ENCODE measurements at places on chromosomes 12 and 14.

DNA sequence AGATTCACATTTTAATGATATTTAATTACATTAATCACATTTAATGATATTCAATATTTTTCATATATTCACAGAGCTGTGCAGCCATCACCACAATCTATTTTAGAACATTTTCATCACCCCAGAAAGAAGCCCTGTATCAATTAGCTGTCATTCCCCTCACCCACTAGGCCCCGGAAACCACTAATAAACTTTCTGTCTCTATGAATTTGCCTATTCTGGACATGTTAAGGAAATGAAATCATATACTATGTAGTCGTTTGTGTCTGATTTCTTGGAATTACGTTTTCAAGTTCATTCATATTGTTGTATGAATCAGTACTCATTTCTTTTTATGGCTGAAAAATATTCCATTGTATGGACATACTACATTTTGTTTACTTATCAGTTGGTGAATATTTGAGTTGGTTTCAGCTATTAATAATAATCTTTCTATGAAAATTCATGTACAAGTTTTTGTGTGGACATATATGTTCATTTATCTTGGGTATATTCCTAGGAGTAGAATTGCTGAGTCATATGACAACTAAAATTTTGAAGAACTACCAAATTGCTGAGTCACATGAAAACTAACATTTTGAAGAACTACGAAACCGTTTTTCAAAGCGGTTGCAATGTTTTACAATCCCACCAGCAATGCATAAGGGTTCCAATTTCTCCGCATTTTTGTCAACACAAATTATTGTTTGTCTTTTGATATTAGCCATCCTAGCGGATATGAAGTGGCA is 11.7 kb upstream of the OTOGL start:
- no peak for DNase-seq

DNA sequence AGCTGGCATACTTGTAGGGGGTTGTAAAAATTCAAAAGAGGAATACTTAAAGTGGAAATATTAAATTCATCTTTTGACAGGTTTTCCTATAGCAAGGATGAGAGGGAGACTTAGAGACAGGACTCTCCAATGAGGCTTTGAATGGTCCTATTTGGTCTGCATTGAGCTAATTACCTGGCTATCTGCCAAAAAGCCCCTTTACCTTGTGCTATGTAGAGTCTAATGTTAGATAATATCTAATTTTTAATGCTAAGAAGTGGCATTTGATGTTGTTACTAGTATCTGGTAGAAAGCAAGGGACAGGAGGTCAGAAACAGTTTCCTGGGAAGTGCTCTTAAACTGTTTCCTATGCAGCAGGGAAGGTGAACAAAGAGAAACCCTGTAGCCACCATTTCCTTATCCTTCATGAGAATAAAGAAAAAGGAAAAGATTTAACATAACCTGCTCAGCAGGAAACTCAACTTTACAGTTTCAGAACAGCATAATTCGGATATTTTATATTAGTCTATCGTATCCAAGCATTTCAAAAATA is 550.0 kb downstream of the SOX5 start:
- DNase-seq = no peak

- DNase-seq = no peak
Observed at GRCh38 chr14:99803803-99804202, 10.6 kb downstream of the EML1 start.

DNA sequence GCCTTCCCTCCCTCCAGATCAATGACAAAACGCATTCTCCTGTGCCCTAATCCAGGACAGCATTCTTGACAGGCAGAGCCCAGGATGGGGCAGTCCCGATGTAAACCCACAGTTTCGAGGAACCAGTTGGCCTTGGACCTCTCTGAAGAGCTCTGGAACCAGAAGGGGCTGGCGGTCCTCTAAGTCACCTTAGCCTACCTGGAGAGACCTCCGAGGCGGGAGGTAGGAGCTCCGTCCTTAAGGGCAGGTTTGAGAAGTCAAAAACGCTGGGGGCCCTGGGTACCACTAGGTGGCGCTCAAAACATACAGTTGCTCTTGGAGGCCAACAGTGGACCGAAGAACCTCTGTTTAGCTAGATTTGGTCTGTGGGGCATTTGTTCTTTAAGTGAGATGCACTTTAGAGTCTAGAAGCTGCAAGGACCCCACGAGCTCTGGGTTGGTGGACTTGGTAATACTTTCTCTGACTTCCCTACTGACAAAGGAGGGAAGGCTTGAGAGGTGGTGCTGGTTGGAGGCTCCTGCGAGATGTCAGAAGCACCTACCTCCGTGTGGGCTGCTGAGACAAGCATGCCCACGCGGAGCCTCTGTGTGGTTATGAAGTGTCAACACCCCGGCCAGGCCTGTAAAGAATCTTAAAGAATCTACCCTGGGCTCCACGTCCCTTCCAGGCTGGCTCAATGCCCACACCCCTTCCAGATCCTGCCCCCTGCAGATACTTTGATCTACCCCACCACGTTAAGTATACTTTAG is 74.8 kb upstream of the CHST11 start:
- DNase-seq = peak; percentile 90

GRCh38 chr12:46357438-46358324 is 14.9 kb downstream of the SLC38A2 start:
- peak; percentile 25 for DNase-seq

DNA sequence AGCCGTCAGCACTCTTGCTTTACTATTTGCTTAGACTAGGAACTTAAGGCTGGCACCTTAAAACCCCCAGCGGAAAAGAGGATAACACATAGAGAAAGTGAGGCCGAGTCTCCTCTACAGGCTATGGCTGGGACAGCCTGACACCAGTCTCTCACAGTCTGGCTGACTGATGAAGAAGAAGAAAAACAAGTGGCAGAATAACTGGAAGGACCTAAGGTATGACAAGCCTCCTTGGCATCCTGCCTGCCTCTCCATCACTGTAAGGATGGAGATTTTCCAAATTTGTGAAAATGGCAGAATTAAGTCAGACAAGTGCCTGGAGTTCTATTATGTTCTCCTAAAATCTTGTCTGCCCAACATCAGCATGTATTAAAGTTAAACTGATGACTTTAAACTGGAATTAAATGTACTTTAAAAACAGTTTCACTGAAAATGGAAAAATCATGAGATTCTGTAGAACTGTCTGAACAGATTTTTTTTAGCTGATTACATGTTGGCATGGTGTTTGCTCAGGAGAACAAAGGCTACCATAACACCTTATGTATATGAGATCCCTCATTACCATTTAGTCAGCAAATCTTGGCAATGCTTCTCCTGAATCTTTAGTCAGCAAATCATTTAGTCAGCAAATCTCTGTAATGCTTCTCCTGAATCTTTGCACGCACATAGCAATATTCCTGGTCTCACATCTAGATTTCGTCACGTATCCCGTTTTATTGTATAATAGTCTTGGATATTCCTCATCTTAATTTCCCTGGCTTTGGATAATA is 140.3 kb upstream of the AEBP2 start:
- DNase-seq = no peak

DNA sequence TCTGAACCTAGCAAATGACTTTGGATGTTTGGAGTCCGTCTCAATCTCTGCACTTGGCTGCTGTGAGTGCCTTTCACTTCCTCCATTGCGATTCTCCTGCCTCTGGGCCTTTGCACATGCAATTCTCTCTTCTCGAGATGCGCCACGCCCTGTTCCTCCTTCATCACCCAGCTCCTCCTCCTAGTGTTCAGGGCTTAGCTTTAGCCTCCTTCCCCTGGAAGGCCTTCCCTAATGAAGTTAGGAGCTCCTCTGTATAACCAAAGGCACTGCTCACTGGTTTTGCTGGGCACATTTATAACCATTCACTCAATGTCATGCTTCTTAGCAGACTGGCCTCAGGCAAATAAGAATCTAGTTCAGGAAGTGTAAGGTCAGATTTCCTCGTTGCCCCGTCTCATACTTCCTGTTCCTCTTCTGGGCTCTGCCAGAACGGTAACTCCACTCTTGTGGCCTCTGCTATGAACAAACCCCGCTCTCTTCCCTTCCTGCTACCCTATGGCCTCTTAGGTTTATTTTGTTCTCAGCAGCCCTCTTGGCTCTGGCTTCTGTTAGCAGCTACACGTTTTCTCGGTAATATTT is 171.4 kb downstream of the CRADD start:
- DNase-seq = peak; percentile 25

- no peak for DNase-seq
Observed at GRCh38 chr12:50419112-50419909, 18.6 kb downstream of the LARP4 start.

DNA sequence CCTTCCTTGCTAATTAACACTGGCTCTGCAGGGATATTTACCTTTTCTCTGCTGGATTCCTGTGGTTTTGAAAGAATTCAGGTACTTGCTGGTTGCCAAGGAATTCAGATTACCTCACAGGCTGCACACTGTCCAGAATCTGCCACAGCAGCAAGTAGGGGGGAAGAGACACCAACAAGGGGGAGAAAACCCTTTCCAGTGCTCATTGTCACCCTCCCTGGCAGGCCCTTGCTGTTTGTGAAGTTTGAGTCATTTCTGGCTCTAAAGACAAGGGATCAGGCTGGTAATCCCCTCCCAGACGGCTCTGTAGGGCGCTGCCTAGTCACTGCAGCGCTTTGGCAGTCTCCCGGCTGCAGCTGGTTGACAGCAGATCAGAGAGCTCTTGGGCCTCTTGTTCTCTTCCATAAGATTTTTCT is 50.8 kb downstream of the TTLL5 start:
- no peak for DNase-seq

GRCh38 chr12:119678459-119678858 is 10.5 kb downstream of the PRKAB1 start:
- no peak for DNase-seq

- DNase-seq = no peak
Observed at GRCh38 chr12:64997858-64998257, 123.2 kb downstream of the WIF1 start.

GRCh38 chr14:31590206-31590605 is 29.0 kb downstream of the NUBPL start:
- no peak for DNase-seq

- no peak for DNase-seq
Observed at GRCh38 chr14:104117341-104118005, 20.9 kb upstream of the KIF26A start.

DNA sequence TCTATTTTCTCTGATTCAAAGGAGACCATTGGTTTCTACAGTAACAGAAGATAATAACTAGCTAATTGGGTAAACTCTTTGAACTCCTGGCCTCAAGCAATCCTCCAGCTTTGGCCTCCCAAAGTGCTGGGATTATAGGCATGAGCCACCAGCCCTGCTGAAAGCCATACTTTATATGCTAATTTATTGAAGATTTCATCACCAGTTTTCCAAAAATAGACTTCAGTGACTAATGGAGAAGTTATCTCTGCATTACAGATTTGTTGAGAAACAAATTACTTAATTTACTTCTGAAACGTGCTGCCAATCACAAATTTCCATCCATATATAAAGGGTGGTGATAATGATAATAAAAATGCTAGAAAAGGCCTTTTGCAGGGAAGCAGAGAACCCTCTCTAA is 1758.1 kb upstream of the SEL1L start:
- DNase-seq = no peak

GRCh38 chr12:58386136-58386535 is 444.8 kb downstream of the ATP23 start:
- no peak for DNase-seq

DNA sequence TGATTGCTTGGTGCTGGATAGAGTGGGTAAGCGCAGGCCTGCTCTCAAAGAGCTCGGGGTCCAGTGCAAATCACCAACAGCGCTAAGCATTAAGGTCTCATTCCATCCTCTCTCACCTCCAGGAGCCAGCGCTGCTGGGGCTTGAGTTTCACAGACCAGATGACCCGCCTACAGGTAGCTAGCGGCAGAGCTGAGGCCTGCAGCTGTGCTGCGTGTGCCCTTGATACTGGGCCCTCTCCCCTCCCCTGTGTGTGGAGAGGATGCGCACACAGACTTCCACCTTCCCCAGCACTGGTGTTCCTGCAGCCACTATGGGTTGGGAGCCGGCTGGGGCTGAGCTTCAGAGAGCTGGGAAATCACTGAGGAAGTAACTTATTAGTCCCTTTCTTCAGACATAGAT is 149.9 kb downstream of the CALM1 start:
- no peak for DNase-seq

DNA sequence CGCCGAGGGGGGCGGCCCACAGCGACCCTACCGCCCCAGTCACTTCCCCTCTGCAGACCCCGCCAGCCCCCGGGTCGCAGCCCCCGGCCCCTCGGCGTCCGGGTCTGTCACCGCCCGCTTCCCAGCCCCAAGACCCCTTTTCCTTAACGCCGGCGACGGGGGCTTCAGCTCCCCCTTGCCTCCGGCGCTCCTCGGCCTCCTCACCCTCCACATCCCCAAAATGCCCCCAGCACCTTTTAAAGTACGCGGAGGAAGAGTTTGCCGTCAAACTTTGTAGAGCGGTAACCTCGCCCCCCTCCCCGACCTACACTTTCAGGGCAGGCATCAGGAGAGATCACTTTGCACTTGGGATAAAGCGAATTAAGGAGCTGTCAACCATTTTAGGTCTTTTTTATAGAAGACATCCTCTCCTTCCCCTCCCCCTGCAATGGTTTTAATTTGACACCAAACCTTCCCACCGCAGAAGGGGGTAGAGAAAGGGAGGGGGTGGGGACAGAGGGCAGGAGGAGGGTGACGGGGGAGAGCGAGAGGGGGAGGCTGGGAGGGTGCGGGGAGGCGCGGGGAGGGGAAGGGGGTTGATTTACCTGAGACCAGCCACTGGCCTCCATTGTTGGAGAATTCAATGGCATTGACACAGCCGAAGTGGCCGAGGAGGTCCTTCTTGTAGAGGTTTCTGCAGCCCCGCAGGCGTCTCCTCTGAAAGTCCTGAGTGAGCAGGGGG is 578 bp downstream of the DCAF5 start:
- peak; percentile 25 for DNase-seq

DNA sequence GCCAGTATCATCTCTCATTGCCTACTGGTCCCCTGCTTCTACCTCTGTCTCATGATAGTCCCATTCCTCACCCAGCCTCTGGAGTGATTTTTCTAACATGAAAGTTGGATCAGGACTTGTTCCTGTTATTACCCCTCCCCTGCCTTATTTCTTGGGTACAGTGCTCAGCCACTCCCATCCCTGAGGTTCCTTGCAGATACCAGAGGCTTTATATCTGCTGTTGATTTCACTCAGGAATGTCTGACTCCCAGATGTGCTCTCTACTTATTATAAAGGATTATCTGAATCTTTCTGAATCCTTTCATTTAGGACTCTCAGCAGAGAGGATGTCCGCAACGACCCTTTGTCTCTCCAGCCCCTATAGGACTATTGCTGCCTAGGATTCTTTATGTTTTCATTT is 111.2 kb downstream of the LRRK2 start:
- no peak for DNase-seq

DNA sequence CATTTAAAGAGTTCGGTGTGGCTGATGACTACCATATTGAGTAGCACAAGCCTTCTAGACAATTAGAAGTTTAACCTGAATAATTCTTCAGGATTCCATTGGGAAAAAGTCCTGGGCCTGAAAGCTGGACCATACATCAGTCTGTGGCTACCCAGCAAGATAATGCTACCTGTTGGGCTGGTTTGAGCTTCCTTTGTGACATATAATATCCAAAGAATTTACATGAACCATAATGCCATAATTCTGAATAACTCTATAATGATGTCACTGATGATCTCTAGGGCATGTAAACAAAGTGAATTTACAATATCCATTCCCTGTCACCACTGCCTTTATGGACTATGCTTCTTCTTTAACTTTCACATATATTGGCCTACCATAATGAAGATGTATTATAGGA is 3.8 kb upstream of the YBX3 start:
- DNase-seq = no peak

Data from hematopoietic multipotent progenitor cell (in vitro differentiated cells).